ENCODE measurements at places on chromosomes 13 and 19.

GRCh38 chr13:42260903-42261654 is 10.9 kb upstream of the AKAP11 start:
- DNase-seq: no peak

DNA sequence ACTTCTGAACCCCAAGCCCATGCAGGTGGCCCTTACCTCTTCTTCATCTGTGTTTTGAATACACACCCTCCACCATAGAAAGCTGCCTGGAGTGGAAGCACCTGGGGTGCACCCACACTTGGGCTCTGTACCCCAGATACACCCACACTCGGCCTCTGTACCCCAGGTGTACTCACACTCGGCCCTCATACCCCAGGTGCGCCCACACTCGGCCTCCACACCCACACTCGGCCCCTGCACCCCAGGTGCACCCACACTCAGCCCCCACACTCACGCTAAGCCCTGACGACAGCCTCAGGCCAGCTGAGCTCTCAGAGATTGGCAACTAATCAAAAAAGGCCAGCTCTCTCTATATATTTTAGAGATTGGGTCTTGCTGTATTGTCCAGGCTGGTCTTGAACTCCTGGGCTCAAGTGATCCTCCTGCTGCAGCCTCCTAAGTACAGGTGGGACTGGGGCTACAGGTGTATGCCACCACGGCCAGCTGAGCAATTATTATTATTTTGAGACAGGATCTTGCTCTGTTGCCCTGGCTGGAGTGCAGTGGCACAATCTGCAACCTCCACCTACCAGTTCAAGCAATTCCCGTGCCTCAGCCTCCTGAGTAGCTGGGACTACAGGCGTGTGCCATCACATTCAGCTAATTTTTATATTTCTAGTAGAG is 68.9 kb downstream of the PEX11G start:
- no peak for DNase-seq

DNA sequence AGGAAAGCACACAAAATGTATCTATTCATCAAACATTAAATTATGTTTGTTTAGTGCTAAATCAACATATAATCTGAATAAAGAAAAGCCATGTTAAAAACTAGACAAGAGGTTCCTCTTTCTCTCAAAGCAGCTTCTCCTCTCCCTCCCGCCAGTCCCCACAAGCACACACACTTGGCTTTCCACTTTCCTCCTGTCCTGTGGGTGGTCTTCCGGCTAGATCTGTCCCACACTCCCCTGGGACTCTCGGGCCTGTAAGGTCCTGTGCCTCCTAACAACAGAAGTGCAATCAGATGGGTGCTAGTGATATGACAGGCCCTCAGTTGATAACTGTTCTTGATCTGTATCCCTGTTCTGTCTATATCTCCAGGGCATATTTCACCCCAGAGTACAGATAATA is 45.6 kb upstream of the RAP2A start:
- no peak for DNase-seq

GRCh38 chr13:40317980-40318327 is 348.5 kb downstream of the FOXO1 start:
- DNase-seq: no peak

- DNase-seq: no peak
Observed at GRCh38 chr13:98187965-98188261, 10.8 kb upstream of the RNF113B start.

DNA sequence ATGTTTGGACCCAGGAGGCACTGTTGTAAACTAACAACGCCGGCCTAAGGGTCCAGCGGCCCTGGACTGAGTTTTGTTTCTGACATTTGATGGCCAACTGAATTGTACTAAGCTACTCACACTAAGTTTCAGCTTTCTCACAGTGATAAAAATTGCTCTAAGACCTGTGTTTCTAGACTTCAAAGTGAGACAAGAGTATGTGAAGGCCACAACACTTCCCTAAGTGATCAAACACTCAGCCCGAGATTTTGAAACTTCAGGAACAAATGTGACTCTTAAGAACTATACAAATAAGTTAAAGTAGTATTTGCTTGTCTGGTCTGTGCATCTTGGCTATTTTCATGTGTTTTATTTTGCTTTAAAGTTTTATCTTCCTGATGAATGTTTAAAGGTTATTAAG is 30.2 kb downstream of the EFNB2 start:
- DNase-seq: no peak

- no peak for DNase-seq
Observed at GRCh38 chr19:48391100-48392005, at the start of gene KDELR1. Gene KDELR1 (minus strand): TSS chr19:48391551. CDS start chr19:48391358, 193 bp downstream.

GRCh38 chr19:56868446-56868845 is 27.9 kb upstream of the PEG3 start:
- no peak for DNase-seq

- no peak for DNase-seq
Observed at GRCh38 chr19:18899624-18900560, 3.9 kb upstream of the CERS1 start.

DNA sequence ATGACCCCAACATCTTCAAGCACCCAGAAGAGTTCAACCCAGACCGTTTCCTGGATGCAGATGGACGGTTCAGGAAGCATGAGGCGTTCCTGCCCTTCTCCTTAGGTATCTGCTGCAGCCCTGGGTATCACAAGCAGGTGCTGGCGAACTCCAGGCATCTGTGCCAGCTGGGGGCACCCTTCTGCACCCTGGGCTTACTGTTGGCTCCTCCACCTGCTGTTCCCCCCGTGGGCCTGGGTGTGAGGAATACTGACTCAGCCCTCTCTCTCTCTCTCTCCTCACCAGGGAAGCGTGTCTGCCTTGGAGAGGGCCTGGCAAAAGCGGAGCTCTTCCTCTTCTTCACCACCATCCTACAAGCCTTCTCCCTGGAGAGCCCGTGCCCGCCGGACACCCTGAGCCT is 13.0 kb downstream of the CYP2S1 start:
- no peak for DNase-seq

GRCh38 chr19:50051964-50052363 is 26.2 kb downstream of the ZNF473 start:
- no peak for DNase-seq

- no peak for DNase-seq
Observed at GRCh38 chr13:50697746-50698539, 145.5 kb downstream of the DLEU7 start.

DNA sequence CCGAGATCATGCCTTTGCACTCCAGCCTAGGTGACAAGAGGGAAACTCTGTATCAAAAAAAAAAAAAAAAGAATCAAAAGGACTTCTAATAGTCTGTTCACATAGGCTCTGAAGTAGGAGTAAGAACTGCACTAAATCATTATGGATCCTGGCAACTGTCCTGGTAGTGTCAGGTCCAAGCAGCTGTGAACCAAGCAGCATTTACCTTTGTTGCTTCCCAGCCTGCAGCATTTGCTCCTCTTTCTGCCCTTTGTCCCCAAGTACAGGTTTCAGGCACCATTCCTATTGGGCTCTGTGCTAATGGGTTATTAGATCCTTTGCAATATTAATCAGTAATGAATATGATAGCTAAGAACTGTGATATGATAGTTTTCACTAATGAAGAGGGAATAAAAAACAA is 77.4 kb upstream of the NBEA start:
- no peak for DNase-seq

DNA sequence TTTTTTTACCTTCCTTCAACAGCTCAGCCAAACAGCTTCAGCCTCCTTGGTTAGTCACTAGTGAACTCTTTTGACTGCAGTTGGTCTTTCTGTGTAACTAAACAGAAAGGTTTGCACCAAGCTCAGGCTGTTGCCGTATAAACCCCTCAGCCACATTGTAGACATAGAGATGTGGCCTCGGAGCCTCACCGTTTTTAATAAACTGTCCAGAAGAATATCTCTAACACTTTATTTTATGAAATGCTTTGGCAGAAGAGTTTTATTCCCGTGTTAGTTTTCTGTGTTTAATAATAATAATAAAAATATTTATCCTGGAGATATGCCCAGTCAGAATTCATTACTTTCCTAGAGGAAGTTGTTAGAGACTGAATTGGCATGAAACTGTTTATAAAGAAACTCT is 171.7 kb upstream of the MAB21L1 start:
- DNase-seq: no peak

- no peak for DNase-seq
Observed at GRCh38 chr13:99916366-99917103, 55.0 kb downstream of the ZIC5 start.

GRCh38 chr13:77222909-77223308 is 104.0 kb downstream of the MYCBP2 start:
- no peak for DNase-seq

DNA sequence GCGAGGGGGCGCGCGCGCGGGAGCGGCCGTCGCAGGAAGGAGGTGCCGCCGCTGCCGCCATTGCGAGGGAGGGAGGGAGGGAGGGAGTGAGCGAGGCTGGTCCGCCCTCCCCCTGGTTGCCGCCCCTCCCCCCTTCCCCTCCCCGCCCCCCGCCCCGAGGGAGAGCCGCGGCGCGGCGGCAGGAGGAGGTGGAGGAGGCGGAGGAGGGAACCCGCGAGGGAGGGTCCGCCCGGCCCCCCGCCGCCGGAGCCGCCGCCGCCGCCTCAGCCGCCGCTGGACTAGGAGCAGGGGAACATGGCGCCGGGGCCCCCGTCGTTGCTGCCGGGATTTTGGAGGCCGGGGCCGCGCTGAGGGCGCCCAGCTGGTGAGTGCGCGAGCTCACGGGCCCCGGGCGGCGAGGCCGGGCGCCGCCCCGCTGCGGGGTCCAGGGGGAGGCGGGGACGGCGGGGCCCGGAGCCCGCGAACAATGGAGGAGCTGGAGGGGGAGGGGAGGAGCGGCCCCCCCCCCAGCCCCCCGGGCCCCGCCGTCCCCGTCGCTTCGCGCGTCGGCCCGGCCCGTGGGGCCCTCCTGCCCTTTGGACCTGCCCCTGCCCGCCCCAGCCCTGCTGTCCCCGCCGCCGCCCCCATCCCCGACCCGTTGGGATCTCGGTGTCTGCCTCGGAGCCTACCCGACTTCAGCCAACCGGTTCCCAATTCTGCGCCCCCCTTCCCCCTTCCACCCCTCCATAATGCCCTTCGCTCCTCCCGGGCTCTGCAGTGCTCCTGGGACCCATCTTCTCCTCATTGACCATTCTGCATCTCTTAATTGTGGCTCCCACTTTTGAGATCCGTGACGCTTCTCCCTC is at the start of gene ARHGAP35:
TSS of gene ARHGAP35 (plus strand) at position 152 of the 845 bp plus-strand sequence. CDS start 57,679 bp downstream, outside the sequence.
- DNase-seq: no peak

DNA sequence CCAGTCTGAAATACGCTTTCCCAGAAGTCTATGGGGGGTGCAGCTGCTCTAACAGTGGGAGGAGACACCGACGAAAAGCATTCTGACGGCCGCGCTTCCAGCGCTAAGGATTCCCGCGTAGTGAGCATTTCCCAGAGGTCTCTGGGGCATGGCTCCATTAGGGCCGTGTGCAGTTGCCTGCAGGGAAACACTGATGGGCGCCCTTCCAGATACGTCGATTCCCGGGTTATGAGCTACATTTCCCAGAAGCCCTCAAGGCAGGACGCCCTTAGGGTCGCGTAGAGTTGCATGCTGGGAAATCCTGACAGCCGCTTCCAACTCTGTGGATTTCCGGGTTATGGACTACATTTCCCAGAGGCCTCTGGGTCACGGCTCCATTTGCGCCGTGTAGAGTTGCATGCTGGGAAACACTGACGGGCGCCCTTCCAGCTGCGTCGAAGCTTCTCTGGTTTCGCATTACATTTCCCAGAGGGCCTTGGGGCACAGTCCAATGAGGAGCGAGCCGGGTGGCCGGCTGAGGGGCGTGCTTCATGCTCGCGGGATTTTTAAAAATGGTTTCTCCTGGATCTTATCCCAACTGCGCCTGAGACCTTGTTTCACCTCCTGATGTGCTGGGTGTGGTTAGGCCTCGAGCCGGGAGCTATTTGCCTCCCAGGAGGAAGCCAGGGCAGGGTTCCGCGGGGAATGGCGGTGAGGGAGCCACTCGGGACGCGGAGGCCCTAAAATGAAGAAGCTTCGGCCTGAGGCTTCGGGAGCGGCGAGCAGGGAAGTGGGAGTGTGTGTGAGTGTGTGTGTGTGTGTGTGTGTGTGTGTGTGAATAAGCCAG is 17.2 kb upstream of the ZNF331 start:
- peak; percentile 92 for DNase-seq

DNA sequence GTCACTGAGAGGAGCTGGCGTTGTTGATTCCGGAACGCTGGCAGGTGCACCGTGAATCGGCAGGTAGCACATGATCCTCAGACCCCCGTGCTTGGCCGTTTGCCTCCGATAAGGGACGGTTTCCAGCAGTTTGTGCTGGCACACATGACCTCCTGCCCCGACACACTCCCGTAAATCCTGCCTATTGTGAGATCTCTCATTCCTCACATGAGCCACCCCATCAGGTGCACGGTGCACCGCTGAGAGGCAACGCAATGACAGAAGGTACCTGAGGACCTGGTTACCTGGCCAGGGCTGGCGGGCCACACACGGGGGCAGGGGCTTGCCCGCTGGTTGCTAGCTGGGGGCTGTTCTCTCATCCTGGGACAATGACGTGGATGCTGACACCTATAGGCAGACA is 2.1 kb upstream of the ADPRHL1 start:
- DNase-seq: no peak

GRCh38 chr19:45352062-45352461 is 11.5 kb downstream of the KLC3 start:
- no peak for DNase-seq

- DNase-seq: no peak
Observed at GRCh38 chr13:27794368-27794691, 2.0 kb downstream of the GSX1 start.

DNA sequence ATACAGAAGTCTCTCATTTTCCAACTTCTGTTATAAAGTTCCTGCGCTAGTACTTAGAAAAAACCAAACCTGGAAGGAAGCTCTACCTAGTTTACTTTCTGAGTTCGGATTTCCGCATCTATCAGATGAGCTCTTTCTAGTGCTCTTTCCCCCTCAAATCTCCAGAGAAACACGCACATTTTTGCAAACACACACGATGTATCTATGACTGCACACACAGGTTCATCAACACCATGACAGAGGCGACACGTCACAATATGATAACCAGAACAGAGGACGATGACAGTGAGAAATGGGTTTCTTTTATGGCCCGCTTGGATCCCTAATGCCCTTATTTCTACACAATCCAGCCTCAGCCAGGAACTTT is 629 bp upstream of the LRRC63 start:
- no peak for DNase-seq

GRCh38 chr13:93955904-93956303 is 523.6 kb downstream of the DCT start:
- no peak for DNase-seq

- DNase-seq: no peak
Observed at GRCh38 chr13:61255040-61255796, 160.4 kb downstream of the PCDH20 start.

- no peak for DNase-seq
Observed at GRCh38 chr13:31880851-31881494, 141.6 kb downstream of the RXFP2 start.

DNA sequence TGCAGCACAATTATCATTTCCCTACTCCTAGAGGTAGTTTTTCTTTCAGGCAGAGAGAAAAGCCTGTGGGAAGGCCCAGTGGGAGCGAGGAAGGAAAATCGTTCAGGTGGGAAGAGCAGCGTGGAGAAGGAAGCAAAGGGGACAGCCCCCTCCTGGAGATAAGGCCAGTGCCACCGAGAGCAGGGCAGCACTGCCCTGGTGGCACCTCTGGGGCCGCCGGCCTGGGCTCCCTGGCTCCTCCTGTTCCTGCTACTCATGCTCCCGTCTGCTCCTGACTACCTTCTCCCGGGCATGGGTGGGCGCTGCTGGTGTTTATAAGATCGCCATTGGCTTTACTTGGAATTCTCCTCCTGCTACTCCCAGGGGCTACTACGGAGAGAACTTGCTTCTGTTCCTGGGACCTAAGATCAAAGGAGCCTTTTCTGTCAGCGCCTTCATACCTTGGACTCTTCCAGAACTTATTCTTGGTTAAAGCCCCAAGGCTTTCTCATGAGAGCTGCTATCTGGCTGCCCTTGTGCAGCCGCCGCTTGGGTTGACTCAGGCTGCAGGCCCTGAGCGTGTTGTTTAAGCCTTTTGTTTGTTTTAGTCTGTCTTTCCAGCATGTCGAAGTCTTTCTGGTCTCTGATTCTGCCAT is 3.7 kb upstream of the FLT1 start:
- DNase-seq: no peak

Measured in thoracic aorta (tissue), 2 donors.